ENCODE measurements at places on chromosomes 7 and 10.

DNA sequence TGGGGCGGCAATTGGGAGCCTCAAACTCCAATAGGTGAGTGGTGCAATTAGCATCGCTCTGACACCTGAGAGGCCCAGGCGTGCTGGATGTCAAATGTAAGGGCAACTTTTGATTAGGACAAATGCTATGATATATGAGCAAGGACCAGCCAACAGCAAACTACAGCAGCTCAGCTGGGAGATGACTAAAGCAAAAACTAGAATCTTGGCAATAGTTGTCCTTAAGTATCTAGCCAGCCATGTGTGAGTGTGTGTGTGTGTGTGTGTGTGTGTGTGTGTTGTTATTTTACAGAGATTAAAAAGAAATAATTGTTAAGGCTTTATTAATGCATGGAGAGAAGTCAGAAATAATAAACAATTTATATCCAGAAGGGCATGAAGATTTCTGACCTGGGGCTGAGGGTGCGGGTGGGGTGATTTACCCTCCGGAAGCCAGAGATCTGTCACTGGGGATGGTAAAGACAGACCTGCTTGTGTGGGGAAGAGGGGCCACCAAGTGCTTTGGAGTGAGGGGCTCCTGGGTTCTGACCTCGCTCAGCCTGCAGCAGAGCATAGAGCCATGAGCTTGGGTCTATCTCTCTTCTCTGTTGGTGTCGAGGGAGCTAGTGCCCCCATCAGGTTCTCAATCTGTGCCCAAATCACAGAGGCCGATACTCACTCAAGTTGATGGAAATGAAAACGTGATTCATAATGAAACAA is 77.3 kb downstream of the EMX2 start:
- DNase-seq: no peak

DNA sequence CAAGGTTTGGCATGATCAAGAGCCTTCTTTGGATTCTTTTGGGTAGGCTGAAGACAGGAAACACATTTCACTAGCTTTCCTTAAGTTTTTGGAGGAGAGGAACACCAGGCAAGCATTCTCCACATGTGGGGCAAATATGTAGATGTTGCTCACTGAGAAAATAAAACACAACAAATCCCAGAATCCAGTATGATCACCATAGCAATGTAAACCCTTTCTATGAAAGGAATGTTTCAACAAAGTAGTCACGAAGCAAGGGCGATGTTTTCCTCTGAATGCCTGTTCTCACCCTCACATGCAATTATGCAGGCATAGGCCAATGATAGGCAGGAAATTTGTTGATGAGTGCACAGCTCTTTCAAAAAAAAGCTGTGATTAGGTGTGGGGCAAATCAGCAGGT is 20.5 kb upstream of the CEP41 start:
- DNase-seq: no peak

GRCh38 chr7:36748017-36748487 is 23.8 kb upstream of the AOAH start:
- no peak for DNase-seq

- no peak for DNase-seq
Observed at GRCh38 chr10:62352356-62352970, 21.7 kb upstream of the ZNF365 start.

GRCh38 chr7:74584160-74584954 is 73.2 kb upstream of the GTF2I start:
- DNase-seq: no peak

DNA sequence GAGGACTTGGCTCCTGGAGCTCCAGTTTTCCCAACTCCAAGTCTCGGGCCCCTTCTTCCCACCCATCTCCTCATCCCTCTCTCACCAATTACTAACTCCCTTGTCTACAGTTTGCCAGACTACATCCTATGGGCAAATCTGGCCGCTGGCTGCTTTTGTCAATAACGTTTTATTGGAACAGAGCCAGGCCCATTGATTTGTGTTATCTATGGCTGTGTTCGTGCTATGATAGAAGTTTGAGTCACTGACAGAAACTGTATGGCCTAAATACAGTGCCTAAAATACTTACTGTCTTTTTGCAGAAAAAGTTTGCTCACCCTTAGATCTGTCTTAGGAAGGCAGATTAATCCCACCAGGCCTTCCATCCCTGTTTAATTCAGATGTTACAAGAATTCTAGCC is 71.3 kb downstream of the PIP4K2A start:
- DNase-seq: no peak

- DNase-seq: no peak
Observed at GRCh38 chr7:36185092-36185491, 32.0 kb downstream of the EEPD1 start.

- no peak for DNase-seq
Observed at GRCh38 chr7:114819616-114820362, 102.1 kb upstream of the MDFIC start.

DNA sequence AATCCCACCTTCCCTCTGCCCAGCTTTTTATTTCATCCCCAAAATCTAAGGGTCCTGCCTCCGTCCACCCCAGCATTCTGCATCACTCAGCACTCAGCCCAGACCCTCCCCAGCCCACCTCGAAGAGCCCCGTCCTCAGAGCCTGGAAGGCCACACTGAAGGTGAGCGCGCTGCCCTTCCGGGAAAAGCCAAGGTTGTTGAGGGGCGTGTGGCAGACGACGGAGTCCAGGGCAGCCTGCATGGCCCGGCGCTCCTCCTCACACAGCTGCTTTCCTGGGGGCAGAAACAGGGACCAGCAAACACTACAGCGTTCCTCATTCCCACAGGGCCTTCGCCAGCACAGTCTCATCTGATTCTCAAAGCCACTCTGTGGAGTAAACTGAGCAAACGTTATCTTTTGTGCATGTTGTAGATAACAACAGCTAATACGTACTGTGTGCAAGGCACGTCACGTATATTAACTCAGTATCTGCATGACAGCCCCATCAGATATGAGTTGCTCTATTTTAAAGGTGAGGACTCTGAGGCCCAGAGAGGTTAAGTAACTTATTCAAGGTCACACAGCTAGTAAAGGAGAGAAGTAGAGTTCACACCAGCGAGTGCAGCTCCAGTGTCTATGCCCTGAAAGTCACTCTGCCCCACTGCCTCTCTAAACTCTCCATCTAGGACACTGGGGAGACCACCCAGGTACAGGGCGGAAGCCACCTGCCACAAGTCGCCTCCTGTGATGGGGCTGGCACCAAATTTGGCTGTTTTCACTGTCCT is 2.8 kb downstream of the TRAPPC14 start:
- no peak for DNase-seq

GRCh38 chr10:48242171-48242904 is 32.2 kb downstream of the FRMPD2 start:
- no peak for DNase-seq

GRCh38 chr7:149475121-149476045 is 14.5 kb upstream of the ZNF777 start:
- DNase-seq: no peak

DNA sequence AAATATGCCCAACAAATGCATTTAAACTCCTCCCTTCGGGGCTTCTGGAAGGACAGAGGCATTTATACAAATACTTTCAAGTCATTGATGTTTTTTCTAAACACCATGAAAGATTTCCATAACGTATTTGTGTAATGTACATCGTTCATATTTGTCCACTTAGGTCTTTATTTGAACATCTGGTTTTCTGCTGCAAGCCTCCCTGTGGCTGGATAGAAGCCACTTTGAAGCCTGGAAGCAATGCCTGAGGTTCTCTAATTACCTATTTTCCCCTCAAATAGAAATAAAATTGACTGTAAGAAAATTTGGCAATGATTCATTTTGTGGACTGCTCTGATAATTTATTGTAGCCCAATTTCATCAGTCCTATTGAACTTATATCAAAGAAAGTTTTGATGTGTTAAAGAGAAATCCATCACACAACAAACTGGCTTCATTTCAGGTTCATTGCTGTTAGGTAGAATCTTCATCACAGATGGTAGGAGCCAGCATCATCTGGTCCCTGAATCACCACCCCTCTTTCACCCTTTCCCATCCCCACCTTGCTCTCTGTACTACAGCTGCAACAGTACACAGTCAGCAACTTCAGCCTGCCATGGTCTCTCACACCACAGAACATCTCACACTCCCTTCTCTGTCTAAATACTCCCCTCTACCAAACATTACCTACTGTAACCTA is 186.0 kb upstream of the MGMT start:
- no peak for DNase-seq

DNA sequence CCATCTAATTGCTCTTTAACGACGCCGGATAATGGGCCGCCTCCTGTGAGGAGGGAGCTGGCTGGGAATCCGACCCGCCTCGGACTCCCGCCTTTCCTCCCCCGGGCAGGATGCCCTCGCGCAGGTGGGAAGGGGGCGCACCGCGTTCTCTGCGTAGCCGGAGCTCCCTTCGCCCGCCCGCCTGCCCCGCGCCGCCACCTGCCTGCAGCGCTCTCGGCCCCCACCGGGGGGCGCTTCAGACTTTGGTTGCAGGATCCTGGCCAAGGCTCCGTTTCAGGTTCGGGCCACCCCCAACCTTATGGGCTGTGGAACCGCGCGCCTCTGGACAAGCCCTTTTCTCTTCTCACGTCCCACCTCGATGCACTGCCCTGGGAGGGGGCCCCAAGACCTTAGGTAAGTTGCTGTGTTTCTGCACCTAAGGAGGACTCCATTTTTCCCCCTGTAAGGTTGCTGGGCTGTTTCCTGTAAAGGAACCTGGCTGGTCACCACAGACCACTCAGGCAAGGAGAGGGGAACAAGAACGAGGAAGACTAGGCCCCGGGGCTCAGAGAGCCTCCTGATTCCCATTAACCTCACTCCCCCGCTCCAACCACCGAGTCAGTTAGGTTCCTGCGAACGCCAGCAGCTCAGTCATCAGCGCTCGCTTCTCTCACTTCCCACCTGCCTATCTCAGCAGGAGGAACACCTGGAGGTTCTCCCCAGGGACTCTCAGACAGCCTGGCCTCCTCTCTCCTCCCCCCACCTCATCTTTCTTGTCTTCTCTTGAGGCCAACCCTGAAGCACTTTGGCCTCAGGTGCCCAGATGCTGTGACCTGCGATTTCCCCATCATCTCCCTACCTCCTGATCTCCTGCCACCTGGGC is 11.3 kb upstream of the KAZALD1 start:
- peak; percentile 79 for DNase-seq

DNA sequence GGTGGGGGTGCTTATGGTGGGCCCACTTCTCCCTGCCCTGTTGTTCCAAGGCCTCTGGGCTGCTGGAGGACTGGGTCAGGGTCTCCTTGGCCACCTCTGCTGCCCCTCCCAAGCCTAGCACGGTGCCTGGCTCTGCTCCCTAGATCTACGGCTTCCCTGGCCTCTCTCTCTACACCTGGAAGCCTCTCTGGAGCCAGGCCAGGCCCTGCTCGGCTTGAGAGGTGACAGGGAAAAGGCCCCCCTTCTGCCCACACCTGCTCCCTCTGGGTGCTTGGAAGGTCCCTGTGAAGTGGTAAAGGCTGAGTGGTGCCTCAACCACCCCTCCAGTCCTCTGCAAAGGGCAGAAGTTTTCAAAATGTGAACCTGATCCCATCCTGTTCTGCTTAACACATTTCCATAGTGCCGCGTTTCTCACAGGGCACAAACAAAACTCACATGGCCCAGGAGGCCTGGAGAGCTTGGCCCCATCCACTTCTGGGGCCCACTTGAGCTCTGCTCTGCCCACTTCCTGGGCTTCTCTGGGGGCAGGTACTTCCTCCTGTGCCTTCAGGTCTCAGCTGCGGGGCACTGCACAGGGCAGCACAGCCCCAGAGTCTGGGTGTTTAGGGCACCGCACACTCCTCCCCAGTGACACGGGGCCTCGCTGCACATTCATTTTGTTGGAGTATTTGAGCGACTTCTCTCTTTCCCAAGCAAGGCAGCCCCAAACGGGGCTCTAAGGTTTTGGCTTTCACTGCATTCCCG is 169.9 kb downstream of the PIP4K2A start:
- DNase-seq: no peak

- DNase-seq: no peak
Observed at GRCh38 chr10:99979066-99979685, 30.6 kb downstream of the DNMBP start.

DNA sequence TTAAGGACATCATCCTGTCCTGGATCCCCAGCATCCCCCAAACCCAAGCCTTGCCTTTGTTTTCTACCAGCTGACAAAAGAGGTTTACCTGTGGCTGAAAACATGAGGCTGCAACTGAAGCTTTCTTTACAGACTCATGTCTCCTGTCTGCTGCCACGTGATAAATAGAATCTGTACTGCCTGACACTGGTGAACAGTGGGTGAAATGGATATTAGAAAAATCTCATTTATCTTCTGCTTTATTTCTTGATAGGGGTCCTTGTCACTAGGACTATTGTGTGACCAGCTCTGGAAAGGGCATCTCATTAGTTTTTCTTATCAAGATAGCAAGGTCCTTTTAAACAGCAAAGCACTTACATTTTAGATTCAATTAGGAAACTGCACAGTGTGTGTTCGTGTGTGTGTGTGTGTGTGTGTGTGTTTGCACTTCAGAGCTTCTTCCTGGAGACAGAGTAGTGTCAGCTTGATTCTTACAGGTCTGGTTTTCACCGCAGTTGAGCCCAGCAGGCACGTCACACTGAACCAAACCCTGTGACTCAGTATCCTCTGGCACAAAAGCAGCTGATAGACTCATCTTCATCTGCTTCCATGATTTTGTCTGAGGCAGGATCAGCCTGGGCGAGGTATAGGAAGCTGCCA is 373.5 kb upstream of the CELF2 start:
- DNase-seq: no peak

- no peak for DNase-seq
Observed at GRCh38 chr10:109418795-109419194, 504.5 kb downstream of the XPNPEP1 start.

DNA sequence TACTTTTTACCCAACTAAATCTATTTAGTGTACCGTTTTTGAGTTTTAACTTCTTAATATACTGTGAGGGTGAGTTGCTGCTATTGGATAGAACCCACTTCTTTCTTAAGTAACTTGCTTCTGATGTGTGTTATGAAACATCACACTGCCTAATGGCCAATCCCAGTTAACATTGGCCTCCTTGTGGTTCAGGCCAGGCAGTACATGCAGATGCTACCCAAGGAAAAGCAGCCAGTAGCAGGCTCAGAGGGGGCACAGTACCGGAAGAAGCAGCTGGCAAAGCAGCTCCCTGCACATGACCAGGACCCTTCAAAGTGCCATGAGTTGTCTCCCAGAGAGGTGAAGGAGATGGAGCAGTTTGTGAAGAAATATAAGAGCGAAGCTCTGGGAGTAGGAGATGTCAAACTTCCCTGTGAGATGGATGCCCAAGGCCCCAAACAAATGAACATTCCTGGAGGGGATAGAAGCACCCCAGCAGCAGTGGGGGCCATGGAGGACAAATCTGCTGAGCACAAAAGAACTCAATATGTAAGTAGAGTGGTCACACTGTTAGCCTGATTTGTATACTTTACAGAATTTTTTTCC is 39.7 kb downstream of the TES start:
- no peak for DNase-seq

DNA sequence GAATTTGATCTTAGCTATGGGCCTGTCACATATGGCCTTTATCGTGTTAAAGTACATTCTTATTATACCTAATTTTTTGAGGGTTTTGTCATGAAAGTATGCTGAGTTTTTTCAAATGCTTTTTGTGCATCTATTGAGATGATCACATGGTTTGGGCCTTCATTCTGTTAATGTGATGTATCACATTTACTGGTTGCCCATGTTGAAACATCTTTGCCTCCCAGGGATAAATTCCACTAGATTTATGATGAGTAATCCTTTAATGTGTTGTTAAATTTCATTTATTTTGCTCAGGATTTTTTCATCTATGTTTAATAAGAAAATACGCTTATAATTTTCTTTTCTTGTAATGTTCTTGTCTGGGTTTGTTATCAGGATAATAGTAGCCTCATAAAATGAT is 442.0 kb downstream of the MDFIC start:
- DNase-seq: no peak

All from activated CD8-positive, alpha-beta memory T cell treated with anti-CD3 and anti-CD28 coated beads, Interleukin-2, amount 50 U/mL, for 4 hours (primary cell).